ENCODE measurements at places on chromosomes 13 and 19. TPM values are rescaled to one million over a fixed set of nuclear protein-coding genes. Genes with fewer than 3 reads are reported as not detected.

- no peaks in the 10 kb centered on the region for H3K4me1 ChIP-seq
- no peak overlapping the region for H3K27ac ChIP-seq
- H3K27me3 ChIP-seq, result peaks cover 1% of the 10 kb centered on the region
- no peak for DNase-seq
- H3K36me3 ChIP-seq, result no peaks in the 10 kb centered on the region
These were observed 102.0 kb downstream of the CACNA1A start for GRCh38 chr19:13404236-13404635.

- no peak overlapping the region for H3K4me3 ChIP-seq
- peaks cover 5% of the 10 kb centered on the region for H3K36me3 ChIP-seq
- DNase-seq, result no peak
- peaks cover 83% of the 10 kb centered on the region for H3K4me1 ChIP-seq
- no peak overlapping the region for H3K27ac ChIP-seq
- peaks cover 26% of the 10 kb centered on the region for H3K27me3 ChIP-seq
These were observed 27.0 kb downstream of the NFIX start for GRCh38 chr19:13022111-13022858.

DNA sequence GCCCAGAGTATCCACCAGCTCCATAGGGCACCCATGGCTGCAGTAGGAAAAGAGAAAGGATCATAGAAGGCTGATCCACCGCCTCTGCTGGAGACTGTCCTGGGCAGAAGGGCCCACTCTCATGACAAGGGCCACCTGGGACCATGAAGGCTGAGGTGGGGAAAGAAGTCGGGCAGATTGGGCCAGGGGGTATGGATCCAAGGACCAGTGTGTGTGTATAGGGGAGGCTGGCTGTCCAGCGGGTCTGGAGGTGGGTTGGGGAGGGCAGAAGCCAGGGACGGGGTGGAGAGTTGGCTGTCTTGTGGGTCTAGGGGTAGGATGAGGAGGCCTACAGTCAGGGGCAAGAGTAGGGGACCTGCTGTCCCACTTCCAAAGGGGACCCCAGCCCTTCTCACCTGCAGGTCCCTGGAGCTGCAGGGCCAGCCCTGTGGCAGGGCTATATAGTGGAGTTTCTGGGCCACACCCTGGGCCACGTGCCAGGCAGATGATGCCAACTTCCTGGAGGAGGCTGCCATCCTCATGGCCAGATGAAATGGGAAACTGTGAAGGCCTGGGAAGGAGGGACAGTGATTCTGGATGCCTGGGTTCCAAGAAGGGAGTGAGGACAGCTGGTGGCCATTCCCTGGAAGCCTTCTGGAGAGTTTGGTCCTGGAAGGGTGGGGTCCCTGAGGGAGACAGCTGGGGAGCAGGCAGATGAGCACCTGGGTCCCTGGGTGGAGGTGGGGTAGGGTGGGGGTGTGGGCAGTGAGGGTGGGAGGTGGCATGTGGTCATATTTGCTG lies at the start of gene FCGBP:
TSS of gene FCGBP (minus strand) at position 51 of the 780 bp plus-strand sequence.
- no peak for DNase-seq
- H3K4me1 ChIP-seq, result peaks cover 18% of the 10 kb centered on the region
- H3K27me3 ChIP-seq, result peaks cover 6% of the 10 kb centered on the region
- H3K36me3 ChIP-seq, result no peaks in the 10 kb centered on the region

The STARD13 gene
- 63.8 TPM for total RNA-seq

The ZNF567 gene
- 9.7 TPM for total RNA-seq
